ENCODE measurements at places on chromosomes 12 and 14.

DNA sequence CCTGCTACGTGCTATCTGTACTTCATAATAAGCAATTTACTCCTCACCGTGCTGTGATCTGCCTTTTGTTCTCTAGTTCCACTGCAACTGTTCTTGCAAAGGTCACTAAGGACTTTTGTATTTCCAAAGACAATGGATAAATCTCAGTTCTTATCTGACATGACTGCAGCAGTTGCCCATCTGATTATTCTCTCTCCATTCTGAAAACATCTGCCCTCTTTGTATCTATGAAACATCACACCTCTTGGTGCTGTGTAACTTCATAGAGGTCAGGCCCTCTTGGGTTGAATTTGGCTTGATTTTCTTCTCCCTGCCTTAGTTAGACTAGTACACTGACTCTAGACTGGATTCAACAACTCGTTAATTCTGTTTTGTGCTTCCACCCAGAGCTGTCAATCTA, 319.6 kb downstream of the BTG1 start:
- no peak for DNase-seq

GRCh38 chr14:74840603-74841030, 35.3 kb downstream of the PROX2 start:
- no peak for DNase-seq

DNA sequence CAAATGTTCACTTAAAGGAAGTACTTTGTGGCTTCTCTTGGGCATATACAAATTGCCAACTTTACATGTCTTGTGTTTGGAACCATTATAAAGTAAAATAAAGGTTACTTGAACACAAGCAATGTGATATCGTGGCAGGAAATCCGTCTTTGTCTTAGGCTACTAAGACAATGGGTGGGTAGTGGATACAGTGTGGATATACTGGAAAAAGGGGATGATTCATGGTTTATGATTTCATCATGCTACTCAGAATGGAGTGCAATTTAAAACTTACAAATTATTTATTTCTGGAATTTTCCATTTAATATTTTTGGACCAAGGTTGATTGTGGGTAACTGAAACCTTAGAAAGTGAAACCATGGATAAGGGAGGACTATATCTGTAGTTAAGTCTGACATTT, 48.4 kb downstream of the MYRFL start:
- no peak for DNase-seq

GRCh38 chr14:100709289-100710284, 17.1 kb upstream of the DLK1 start:
- no peak for DNase-seq

GRCh38 chr12:64323476-64324225, 66.9 kb downstream of the C12orf56 start:
- no peak for DNase-seq

- DNase-seq, result no peak
Measured at GRCh38 chr12:15446807-15447206, 124.5 kb downstream of the PTPRO start.

Data from activated CD4-positive, alpha-beta T cell treated with anti-CD3 and anti-CD28 coated beads for 24 hours (primary cell).